Cortex of kidney (tissue), 1 donor: ENCODE measurements at places on chromosomes 3 and 15.

DNA sequence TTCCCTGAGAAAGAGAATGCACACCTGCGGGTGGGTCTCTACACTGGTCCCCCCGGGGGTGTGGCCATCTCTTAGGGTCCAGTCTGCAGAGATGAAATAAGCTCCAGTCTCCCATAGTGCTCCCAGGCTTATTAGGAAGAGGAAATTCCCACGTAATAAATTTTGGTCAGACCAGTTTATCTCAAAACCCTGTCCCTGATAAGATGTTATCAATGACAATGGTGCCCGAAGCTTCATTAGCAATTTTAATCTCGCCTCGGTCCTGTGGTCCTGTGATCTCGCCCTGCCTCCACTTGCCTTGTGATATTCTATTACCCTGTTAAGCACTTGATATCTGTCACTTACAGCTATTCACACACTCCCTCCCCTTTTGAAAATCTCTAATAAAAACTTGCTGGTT, 46.8 kb downstream of the OR5H15 start:
- DNase-seq = no peak

DNA sequence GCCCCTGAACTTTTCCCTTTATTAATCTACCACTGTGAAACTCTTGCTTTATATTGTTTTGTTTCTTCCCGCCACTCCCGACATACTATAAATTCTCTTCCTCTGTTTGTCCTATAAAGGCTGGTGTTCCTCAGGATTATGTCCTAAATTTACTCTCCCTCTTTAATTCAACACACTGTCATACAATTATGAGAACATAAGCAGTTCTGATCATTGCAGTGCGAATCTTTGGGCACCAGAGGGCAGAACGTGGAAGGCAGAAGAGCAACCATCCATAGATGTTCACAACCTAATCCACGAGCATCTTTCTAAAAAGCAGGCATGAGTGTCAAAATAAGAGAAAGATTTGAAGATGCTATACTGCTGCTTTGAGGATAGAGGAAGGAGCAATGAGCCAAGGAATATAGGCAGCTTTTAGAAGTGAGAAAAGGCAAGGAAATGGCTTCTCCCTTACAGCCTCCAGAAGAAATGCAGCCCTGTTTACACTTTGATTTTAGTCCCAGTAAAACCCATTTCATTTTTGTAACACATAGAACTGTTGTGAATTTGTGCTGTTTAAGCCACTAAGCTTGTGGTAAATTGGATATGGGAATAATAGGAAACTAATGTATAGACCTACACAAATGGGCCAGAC, 179.4 kb downstream of the GBE1 start:
- no peak for DNase-seq

- DNase-seq = no peak
Observed at GRCh38 chr3:134253475-134254226, 3.0 kb upstream of the RYK start.

DNA sequence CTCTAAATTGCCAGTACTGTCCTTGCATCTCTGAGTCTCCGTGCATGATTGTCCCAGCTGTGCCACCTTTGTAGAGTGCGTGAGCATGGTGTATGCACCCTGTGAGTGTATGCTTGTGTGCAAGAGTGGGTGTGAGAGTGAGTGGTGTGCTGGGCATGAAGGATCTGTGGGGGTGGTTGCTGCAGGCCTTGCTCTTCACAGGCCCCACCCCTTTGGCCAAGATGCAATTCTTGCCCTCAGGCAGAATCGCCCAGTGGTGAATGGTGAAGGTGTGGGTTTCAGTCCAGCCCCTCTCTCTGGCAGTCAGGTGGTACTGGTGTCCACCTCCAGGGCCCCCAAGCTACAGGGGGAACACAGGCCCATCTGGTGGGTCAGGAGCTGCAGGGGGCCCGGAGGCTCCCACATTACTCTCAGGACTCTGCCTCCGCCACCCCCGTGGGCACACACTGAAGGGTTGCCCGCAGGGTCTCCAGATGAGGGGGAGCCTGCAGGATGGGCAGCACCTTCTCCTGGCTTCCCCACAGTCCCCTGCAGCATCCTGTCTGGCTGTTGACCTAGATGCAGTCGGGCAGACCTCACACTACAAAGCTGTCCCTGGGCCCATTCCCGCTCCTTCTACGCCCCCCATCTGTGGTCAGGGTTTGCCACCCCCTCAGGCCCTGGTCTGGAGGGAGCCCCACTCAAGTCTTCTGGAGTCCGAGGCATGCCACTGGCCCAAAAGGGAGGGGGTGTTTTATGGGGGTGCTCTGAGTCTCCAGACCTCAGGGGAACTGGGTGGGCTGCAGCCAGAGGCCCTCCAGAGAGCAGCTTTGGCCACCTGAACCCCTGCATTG, 8.3 kb upstream of the ROPN1B start:
- no peak for DNase-seq

DNA sequence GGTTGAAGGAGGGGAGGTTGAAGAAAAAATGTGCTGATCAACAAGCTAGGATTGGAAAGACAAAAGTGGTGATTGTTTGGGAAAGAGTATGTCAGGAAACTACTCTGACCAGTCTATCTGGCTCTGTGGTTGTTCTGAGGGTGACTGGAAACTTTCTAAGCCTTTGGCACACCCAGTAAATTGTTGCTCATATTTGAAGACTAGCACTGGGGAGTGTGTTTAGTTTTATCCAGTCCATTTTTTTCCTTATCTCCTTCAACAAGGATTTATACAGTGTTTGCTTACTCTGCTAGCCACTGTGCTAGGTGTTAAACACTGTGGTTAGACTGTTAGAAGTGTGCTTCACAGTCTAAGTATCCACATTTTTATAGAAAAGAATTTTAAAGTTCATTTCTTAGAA, 28.8 kb downstream of the PPM1L start:
- DNase-seq = no peak

GRCh38 chr15:45587095-45587862, at the start of gene BLOC1S6:
Gene BLOC1S6 (plus strand): TSS chr15:45587379. CDS start chr15:45587444, 65 bp downstream.
- DNase-seq = peak; percentile 16

DNA sequence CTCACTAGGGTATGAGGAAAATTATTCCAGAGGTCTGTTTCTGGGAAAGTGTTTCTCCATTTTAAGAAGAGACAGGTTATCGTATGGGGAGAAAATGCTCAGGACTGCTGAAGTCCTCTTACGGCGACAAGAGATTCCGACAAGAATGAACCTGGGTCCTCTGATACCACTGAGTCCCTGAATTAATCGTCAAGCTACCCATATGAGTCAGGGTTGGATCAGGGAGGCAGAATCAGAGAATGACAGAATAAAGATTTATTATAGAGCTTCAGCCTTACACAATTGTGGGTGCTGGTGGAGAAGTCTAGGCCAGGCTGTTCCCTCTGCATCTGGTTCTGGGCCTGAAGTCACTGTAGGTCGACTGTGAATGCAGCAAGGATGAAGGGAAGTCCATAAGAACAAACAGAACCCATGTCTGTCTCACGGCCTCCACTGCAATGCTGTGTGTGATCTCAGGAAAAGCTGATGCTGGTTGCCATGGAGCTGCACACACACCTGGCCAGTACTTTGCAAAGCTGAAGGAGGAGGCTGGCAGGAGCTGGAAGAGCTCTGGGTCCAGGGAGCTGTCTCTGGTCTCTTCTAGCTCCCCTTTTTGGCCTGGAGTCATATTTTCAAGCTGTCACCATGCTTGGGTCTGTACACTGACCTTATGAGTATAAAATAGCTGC, 83.9 kb downstream of the HHLA2 start:
- no peak for DNase-seq

- no peak for DNase-seq
Observed at GRCh38 chr15:57635300-57635909, 43.7 kb downstream of the MYZAP start.

- no peak for DNase-seq
Observed at GRCh38 chr3:127745656-127746399, 73.1 kb downstream of the ABTB1 start.

- no peak for DNase-seq
Observed at GRCh38 chr3:113051302-113051711, 60.5 kb downstream of the GTPBP8 start.

- no peak for DNase-seq
Observed at GRCh38 chr3:14423197-14423743, 20.9 kb downstream of the SLC6A6 start.

- no peak for DNase-seq
Observed at GRCh38 chr3:31550452-31551251, 17.9 kb downstream of the STT3B start.

- DNase-seq = no peak
Observed at GRCh38 chr3:182268711-182269110, 524.6 kb upstream of the ATP11B start.

GRCh38 chr3:181418233-181418632, 293.5 kb upstream of the SOX2 start:
- DNase-seq = no peak

DNA sequence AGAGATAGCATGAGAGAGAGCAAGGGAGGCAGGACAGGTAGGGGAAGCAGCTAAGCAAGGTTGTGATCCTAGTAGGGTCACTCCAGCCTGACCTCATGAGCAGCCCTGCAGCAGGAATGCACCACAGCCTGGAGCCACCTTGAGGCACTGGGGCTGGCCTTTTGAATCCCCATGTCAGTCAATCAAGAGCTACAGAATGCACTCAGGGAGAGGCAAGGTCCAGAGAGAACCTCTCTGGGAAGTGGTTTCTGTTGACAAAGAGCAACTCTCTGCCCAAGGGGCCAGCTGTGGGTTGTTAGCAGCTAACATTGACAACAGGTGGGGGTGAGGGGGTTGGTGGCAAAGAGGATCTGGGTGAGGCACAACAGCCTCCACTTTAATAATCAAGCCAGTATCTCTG, 54.6 kb downstream of the TRANK1 start:
- DNase-seq = no peak

DNA sequence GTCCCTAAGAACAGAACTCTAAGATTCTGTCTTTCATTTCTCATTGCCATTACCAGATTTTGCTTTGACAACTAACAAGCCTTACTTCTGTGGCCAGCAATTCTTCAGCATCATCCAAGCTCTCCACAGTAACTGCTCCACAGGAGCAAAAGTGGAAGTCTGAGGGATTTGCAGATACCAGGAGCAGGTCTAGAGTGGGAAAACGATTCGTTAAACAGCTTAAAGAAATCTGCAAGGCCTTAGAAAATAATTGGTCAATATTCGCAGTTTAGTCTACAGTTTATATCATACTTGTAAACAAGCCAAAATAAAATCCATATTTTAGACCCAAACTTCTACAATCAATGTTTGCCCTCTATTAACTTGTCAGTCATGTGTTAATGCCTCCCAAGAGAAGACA, 24.1 kb downstream of the MYH15 start:
- DNase-seq = no peak
